ENCODE measurements at places on chromosomes 1 and 21.

DNA sequence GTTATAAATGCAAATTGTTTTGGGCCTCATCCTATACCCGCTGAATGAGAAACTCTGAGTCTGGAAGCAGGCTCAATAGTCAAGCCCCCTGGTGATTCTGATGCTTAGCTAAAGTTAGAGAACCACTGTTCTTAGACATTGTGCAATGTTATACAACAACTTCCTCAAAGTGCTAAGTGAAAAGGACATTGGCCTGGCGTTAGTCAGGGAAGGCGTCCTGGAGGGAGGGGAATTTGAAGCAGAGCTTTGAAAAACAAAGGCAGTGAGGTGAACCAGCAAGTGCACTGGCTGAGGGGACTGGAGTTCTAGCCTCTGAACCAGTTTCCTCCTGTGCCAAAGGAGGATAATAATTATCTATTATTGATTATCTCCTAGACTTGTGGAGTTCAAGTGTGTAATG lies 5.1 kb downstream of the CD1D start:
- peak; percentile 30 for DNase-seq

DNA sequence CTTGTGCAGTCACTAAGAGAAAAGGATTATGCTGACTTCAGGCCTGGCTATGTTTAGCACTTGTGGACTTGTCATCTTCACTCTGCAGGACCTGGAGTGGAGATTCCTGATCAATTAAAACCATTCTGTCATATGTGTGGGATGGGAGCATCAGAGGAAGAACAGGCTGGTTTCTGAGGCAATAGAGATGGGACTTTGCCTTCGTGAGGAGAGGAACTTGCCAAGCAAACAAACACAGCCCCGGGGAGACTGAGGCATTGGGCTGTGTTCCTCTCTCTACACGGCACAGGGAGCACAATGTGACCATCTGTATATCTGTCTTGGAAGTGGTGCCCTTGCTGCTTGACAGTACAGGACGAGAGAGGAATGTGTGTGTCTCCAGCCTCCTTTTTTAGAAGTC lies 23.1 kb downstream of the VASH2 start:
- DNase-seq, result no peak

DNA sequence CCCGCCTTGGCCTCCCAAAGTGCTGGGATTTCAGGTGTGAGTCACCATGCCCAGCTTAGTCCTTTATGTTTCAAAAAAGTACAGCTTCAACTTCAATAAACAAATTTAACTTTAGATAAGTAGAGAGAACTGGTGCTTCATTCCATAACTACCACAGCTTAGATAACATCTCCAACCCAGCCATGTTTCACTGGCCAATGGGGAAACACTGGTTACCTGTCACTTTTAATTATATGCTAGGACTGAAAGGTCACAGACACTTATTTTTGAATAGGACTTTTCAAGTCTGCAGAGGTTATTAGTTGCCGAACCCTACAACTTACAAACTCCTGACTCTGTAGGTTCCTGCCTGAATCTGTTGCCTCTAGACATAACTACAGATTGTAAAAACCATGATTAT lies 56.5 kb upstream of the ST6GALNAC3 start:
- no peak for DNase-seq

DNA sequence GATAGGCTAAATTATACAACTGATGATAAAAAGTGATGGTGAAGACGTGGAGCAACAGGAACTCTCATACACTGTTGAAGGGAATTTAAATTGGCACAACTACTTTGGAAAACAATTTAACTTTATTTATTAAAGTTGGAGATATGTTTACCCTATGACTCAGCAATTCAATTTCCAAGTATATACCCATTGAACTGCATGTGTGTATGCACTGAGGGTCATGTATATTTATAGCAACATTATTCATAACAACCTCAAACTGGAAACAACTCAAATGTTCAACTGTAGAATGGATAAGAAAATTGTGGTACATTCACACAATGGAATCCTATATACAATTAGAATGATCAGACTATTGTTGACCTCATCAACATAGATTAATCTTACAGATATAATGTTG lies 16.5 kb upstream of the BCAS2 start:
- no peak for DNase-seq

- no peak for DNase-seq
Observed at GRCh38 chr1:33426916-33427315, 4.0 kb downstream of the PHC2 start.

GRCh38 chr1:65255656-65256050 lies 53.7 kb upstream of the DNAJC6 start:
- no peak for DNase-seq

- DNase-seq, result no peak
Observed at GRCh38 chr1:63622849-63623566, 29.8 kb downstream of the PGM1 start.

GRCh38 chr1:40141878-40142535 lies 19.2 kb upstream of the RLF start:
- DNase-seq, result no peak
